ENCODE measurements at places on chromosomes 2 and 18. TPM values are rescaled to one million over a fixed set of nuclear protein-coding genes. Genes with fewer than 3 reads are reported as not detected.

WNT10A gene
- total RNA-seq: not detected

NAT8 gene
- not detected for total RNA-seq

FTCDNL1 gene
- not detected for total RNA-seq

CD28 gene
- total RNA-seq: not detected

ITSN2 gene
- 19.9 TPM for total RNA-seq

DSC3 gene
- 12.2 TPM for total RNA-seq

DPP10 gene
- under 0.01 TPM for total RNA-seq

NAB1 gene
- 27.5 TPM for total RNA-seq

ALPP gene
- not detected for total RNA-seq
